Ovary (tissue), 10 donors: ENCODE measurements at places on chromosomes 4 and X. TPM values are rescaled to one million over a fixed set of nuclear protein-coding genes. Genes with fewer than 3 reads are reported as not detected.

Gene QRFPR
- total RNA-seq = 0.48 TPM

Gene NUDT10
- total RNA-seq = 11.8 TPM

Gene LUZP4
- total RNA-seq = not detected

Gene PARM1
- total RNA-seq = 13.6 TPM

Gene CT45A10
- 0.92 TPM for total RNA-seq

Gene CWH43
- not detected for total RNA-seq
